ENCODE measurements at places on chromosomes 11 and 22. TPM values are rescaled to one million over a fixed set of nuclear protein-coding genes. Genes with fewer than 3 reads are reported as not detected.

CAVIN3 gene
- 173 TPM for total RNA-seq

CSTPP1 gene
- 68.5 TPM for total RNA-seq

DNA sequence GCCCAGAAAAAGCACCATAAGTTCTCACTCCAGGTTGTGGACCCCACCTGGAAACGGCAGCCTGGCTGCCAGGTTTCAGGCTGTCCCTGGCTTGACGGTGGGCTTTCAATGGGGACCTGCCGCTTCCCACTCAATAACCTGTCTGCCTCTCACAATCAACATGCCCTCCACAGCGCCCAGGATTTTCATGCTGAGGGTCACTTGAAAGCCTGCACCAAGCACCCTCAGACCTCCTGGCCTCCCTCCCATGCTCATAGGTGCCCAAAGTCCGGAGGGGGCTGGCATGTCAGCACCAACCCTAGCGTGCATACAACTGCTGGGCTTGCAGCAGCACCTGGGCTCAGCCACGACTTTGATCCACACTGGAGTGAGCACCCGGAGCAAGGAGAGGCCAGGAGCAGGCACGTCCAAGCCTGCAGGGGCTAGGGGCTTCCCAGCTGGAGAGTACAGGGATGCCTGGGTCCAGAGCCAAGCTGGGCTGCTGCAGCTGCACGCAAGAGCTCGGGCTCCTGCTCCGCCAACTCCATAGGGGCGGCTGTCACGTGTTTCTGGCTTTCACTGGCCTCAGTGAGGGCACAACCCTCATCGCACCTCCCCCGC lies 1214.3 kb upstream of the RAG2 start:
- DNase-seq: peak; percentile 46
- H3K36me3 ChIP-seq: no peaks in the 10 kb centered on the region
- H3K27ac ChIP-seq: no peak overlapping the region
- H3K4me3 ChIP-seq: no peak overlapping the region
- no peaks in the 10 kb centered on the region for H3K4me1 ChIP-seq

DNA sequence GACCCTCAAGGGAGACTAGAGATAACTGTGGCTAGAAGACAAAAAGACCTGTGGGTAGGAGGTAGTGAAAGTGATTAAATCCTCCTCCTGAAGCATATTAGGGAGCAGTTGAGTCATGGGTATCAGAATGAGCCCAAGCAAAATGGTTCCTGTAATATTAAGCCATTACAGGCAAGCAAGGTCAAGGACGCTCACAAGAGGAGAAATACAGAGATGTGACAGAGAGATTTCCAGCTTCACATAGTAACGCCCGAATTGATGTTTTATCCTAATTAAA lies 77.7 kb downstream of the FAM76B start:
- H3K4me3 ChIP-seq: no peak overlapping the region
- no peaks in the 10 kb centered on the region for H3K27me3 ChIP-seq
- no peaks in the 10 kb centered on the region for H3K36me3 ChIP-seq
- H3K4me1 ChIP-seq: no peaks in the 10 kb centered on the region
- no peak for DNase-seq
